ENCODE measurements at places on chromosomes 13 and 19.
A peak's percentile ranks its signal among the peaks of the same experiment; 100 is the strongest.

DNA sequence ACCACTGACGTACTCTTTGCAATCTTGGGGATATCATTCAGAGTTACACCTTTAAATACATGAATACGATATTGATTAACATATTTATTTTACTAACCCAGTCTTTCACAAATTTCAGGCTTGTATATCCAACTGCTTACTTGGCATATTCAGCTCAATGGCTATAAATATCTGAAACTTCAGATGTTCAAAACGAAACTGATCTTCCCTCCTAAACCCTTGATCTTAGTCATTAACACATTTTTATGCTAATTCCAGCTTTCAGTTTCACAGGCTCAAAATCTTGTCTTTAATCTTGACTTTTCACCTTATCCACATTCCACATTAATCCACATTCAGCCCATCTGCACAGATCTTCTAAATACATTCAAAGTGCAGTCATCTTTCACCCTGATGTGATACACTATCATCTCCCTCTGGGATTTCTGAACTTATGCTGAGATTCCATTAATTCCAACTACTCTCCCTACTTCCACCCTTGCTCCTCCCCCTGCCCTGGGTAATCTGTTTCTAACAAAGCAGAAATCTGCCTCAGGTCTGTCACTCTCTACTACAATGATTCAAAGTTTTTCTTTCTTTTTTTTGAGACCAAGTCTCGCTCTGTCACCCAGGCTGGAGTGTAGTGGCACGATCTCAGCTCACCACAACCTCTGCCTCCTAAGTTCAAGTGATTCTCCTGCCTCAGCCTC is 387.2 kb downstream of the GPC5 start:
- DNase-seq: no peak

DNA sequence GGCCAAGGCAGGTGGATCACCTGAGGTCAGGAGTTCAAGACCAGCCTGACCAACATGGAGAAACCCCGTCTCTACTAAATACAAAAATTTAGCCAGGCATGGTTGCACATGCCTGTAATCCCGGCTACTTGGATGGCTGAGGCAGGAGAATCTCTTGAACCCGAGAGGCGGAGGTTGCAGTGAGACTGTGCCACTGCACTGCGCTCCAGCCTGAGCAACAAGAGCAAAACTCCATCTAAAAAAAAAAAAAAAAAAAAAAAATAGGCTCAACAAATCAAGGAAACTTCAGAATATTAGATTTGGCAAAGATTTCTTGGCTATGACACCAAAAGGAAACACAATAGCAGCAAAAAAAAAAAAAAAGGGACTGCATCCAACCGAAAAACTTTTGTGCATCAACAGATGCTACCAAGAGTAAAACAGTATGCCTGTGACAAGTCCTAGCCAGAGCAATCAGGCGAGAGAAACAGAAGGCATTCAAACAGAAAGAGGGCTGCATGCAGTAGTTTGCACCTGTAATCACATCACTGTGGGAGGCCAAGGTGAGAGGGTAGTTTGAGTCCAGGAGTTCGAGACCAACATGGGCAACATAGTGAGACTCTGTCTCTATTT is 23.8 kb downstream of the ZNF160 start:
- no peak for DNase-seq

DNA sequence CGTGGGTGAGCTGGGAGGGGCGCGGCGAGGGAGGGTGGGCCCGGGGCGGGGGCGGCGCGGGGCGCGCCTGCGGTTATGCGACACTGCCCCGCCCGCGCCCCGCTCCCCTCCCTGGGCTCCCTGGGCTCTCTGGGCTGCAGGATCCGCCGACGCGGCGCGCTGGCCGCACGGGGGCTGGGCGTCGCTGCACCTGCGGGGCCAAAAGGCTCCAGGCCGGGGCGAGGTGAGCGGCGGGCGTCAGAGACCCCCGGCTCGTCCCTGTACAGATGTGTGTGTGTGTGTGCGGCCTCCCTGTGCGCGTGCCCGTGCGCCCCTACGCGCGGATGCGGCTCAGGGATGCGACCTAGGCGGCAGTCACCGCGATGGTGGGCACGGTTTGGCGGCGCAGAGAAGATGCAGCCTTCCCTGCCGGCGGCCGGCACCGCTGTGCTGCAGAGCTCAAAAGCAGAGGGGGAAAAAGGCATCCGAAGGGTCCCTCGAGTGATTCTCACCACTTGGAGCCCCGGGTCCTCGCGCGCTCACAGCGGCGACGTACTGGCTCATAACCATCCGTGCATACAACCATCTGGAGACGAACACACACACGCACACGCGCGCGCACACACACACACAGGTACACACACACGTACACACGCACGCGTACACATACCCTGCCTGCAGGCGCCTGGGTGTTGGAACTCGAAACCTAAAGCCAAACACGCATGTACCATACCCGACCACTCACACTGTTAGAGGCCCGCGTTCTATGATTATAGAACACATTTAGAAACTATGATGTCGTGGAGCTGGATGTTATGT is 709 bp downstream of the ATP8A2 start:
- no peak for DNase-seq

- DNase-seq: no peak
Observed at GRCh38 chr13:40047322-40047771, 391.9 kb downstream of the COG6 start.

DNA sequence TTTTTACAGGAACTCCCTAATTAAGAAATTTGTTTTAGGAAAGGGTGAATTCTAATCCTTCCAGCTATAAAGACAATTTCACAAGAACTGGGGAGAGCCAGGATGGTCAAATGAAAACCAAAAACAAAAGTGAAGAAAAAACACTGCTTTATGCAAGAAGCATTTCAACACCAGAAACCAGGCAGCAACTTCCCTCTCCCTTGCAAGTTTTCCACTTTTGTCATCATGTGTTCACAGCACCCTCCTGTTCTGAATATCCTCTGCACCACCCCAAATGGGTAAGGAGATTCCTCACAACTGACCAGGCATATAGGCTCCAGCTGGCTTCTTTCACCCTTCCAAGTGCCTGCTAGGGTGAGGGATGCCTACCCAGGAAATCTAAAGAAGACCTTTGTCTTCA is 328.1 kb downstream of the TBC1D4 start:
- DNase-seq: peak; percentile 36

All from GF-D8 (cell line).